ENCODE measurements at places on chromosomes 12 and 14.

- no peak for DNase-seq
Measured at GRCh38 chr14:63881926-63882325, 29.1 kb downstream of the SYNE2 start.

GRCh38 chr12:126404293-126404881, 1339.2 kb downstream of the AACS start:
- DNase-seq = no peak

- DNase-seq = no peak
Measured at GRCh38 chr12:112900298-112901145, 6.2 kb upstream of the OAS1 start.

DNA sequence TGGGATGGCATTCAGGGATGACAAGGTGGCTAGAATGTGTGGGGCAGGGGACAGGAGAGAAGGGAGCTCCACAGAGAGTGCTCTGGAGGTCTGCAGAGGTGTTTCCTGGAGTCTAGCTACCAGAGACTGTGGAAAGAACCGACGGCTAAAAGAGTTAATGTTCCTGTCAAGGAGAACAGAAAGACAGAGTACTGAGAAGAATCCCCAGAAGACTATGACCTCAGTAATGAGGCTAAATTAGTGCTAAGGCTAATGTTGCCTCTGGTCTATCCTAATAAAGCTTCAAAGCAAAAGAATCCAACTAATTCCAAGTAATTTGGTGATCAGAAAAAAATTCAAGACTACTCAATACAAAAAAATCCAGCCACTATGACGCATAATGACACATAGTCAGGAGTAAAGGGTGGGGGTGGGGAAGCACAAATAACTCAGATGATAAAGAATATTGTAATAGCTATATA, 44.7 kb downstream of the FERMT2 start:
- no peak for DNase-seq

DNA sequence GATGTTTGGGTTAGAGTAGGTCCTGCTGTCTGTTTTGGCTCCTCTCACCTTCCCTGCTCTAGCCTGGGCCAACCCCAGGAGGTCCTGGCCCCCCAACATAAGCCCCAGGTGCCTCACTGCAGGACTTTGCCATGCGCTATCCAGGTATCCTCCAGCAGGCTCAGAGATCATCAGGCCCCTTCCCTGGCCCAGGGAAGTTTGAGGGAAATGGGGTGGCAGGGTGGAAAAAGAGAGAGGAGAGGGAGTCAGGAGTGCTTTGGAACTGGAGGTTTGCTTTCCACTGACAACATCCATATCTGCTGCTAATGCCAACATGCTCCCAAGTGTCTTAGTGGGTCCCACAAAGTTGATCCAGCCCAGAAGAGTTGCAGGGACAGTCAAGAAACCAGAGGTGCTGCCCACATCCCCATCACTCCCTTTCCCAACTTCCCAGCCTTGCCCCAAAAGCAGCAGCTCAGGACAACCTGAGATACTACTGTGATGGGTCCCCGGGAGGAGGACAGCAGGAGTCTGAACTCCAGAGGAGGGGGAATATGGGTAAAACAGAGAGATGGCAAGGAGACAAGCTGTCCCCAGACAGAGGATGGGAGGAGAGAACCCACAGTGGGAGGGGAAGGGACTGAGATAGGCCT, 677 bp downstream of the TNS2 start:
- no peak for DNase-seq

- no peak for DNase-seq
Measured at GRCh38 chr12:823028-823698, 70.8 kb downstream of the WNK1 start.

- no peak for DNase-seq
Measured at GRCh38 chr12:131860472-131861260, 32.5 kb downstream of the MMP17 start.

DNA sequence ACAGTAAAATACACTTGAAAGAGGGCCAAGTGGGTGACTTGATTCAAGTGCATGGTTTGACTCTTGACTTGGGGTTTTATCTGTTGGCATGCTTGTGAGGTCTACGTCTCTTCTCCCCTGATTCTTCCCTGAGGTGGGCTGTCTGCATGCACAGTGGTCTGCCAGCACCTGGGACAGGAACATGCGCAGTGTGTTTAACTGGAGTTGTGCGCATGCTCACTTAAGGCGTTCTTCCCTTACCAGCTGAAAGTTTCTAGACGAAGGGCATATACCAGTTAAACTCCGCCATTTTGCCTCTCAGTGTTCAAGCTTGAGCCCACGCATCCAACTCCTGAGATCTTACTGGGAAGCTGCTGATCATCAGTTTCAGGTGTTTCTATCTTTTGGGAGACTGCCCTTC, 38.5 kb downstream of the GLRX5 start:
- no peak for DNase-seq

DNA sequence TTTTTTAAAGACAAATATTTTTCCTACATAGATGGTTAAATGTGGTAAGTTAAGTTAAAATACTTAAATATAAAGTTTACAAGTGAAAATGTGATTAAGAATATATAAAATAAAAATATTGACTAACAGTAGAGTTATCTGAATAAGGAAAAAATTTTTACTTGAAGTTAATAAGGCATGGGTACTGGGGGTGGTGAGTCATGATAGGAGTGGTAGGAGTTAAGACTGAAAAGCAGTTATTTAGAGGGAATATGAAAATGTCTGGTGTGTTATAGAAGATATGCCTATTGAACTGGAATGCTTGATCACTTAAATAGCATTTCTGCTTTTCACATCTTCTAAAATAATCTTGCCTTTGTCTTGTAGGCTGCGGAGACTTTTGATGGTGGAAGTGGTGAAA, 68.7 kb downstream of the CCDC91 start:
- no peak for DNase-seq

GRCh38 chr12:57152639-57153038, 5.2 kb upstream of the LRP1-AS start:
- DNase-seq = no peak

DNA sequence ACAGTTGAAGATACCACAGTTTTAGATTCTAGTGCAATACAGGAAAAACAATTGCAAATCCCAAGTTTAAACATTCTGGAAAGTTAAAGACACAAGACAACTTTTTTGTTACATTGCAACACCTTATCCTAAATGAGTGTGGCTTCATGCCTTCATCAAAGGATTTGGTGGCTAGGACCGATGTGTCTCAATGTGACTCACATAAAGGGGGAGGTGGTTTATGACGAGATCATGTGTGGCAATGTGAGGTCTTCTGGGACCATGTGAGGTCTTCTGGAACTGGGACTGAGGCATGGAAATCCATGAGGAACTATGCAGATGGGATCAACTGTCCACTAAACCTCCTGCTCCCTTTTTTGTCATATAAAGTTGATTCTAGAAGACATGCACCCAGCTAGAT, 166.2 kb downstream of the PAX9 start:
- DNase-seq = no peak

- DNase-seq = no peak
Measured at GRCh38 chr14:106776395-106776983, 1250.1 kb downstream of the TMEM121 start.

GRCh38 chr12:85603556-85603955, 232.7 kb downstream of the RASSF9 start:
- DNase-seq = no peak

DNA sequence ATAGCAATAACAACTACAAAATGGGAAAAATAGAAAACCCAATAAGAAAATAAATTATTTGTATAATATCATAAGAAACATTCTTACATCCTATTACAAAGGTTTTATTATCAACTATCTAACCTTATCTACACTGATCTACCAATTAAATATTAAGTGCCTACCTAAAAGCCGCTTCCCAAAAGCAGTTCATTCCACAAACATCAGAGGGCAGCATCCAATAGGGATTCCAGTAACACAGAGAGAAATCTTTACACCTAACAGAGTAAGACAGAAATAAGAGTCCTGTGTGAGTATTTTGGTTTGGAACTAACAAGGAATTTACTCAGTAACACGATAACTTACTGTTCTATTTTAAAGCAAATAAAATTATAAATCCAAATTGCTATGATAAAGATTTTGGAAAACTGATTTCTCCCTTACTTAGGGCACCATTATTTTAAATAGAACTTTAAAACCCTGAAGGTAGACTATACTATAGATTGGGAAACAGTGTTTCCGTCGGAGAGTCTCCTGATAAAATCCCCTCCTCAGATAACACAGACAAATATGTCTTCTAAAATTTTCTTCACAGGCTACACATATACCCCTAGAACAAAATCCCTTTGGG, 15.0 kb downstream of the GXYLT1 start:
- DNase-seq = no peak

DNA sequence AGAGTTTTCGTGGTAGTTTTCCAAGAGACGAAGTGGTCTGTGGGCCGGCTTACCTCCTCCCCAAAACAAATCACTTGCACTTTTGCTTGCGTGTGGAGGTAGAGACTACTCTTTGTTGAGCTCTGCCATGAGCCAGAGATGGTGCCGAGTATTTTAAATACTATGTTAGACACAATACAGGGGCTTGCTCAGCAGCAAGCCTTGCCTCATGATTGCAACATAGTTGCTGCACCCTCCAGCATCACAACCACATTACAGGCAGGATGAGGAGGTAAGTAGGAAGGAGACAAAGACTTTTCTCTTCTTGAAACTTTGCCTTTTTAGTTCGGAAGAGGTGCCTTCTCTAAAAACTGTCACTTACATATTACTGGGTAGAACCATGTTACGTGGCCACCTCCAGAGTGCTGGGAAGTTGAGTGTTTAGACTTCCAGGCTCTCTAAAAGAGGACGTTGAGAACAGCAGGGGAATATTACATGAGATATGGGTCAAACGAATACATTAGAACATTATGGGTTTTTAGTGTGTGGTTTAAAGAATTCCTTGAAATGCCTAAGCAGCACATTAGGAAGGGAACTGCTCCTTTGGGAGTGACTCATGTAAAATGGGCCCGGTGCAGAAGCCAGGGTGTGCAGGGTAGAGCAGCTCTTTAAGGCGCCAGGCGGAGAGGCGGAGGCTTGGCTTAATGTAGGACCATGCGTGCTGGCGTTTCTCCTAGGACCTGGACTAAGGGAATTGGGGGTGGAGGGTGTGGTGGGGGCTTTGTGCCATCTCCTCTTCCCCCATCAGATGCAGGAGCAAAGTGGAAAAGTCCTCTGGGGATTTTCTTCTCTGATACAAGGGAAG, 110.6 kb upstream of the PRMT8 start:
- DNase-seq = no peak

GRCh38 chr14:102508410-102508773, 1.2 kb downstream of the ANKRD9 start:
- no peak for DNase-seq

DNA sequence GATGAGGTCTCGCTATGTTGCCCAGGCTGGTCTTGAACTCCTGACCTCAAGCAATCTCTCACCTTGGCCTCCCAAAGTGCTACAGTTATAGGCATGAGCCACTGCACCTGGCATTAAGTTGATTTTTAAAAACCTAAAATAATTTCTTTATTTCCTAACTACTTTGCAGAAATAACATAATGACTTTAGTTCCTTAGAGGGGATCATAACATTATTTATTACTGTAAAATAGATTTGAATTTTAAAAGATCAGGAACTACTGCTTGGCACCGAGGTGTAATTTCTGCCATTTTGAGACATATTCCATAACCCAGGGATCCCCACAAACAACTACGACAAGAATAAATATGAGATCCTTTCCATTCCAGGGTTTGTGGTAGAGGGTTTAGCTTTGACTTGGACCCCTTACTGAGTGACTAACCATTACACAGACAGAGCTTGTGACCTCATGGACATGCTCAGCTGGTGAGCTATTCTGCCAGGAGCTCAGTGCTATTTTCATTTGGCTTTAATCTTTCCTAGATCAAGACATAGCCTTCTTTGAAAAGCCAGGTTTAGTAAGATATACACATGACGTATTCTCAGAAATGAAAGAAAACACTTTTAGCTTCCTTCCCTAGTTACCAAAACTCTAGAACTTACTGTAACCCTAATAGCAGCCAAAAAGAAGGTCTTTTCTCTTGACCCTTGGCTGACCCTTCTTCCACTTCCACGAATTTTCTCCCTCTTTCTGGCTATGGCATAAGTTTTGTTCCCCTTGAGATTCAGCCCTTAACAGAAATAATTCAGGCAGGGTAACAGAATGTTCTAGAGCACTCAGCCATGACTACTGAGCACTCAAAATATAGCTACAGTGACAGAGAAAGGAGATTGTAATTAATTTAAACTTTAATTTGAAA, 75.1 kb upstream of the NUDT4 start:
- DNase-seq = no peak

GRCh38 chr12:93783832-93784231, 106.7 kb downstream of the CRADD start:
- DNase-seq = no peak

GRCh38 chr12:24814379-24815113, 134.4 kb downstream of the BCAT1 start:
- DNase-seq = no peak

DNA sequence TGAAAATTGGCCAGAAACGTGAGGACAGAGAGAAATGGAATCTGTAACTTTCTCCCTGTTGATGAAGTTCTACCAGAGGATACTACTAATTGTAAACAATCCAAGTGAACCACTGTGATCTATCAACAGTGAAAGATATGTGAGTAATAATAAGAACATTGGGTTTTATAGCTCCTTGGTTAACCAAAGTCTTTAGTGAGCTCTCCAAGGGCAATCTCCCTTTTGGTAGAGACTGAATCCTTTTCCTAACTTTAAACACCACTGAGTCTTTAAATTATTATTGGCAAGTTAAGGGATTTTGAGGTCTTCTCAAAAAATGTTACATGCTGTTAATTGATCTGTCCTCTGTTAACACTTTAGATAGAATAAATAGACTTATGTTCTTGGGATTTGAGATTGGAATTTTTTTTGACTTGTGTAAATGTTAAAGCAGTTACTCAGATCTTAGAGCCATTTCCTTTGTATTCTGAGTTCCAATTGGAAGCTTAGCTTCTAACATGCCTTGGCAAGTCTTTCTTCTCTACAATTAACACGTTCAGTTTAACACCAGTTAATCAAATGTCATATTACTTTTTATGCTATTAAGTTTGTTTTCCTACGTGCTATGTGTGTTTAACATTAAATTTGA, 338.2 kb upstream of the DDHD1 start:
- DNase-seq = no peak

- no peak for DNase-seq
Measured at GRCh38 chr14:49617852-49618519, 2.4 kb downstream of the RPL36AL start.

- no peak for DNase-seq
Measured at GRCh38 chr12:129550353-129550752, 353.5 kb downstream of the TMEM132D start.

- DNase-seq = no peak
Measured at GRCh38 chr12:105547786-105548185, 217.3 kb downstream of the C12orf75 start.

DNA sequence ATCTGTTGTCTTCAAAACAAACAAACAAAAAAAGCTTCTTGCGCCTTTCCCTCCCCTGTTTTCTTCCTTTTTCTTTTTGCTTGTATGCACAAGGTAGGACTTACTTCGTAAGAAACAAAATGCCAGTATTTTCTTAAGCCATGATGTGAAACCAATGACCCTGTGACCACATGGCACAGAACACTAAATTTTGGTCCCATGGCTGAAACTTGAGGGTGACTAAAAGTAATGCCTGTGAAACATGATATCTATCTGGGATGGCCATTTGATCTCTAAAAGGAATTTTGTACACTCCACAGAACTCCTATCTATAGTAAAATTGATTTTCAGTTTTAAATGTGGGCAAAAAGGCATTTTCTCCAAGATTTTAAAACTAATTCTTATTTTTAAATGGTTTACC, 63.6 kb downstream of the PAPOLA start:
- DNase-seq = no peak
